ENCODE measurements at places on chromosomes 7 and 10. TPM values are rescaled to one million over a fixed set of nuclear protein-coding genes. Genes with fewer than 3 reads are reported as not detected.
A peak's percentile ranks its signal among the peaks of the same experiment; 100 is the strongest.

DNA sequence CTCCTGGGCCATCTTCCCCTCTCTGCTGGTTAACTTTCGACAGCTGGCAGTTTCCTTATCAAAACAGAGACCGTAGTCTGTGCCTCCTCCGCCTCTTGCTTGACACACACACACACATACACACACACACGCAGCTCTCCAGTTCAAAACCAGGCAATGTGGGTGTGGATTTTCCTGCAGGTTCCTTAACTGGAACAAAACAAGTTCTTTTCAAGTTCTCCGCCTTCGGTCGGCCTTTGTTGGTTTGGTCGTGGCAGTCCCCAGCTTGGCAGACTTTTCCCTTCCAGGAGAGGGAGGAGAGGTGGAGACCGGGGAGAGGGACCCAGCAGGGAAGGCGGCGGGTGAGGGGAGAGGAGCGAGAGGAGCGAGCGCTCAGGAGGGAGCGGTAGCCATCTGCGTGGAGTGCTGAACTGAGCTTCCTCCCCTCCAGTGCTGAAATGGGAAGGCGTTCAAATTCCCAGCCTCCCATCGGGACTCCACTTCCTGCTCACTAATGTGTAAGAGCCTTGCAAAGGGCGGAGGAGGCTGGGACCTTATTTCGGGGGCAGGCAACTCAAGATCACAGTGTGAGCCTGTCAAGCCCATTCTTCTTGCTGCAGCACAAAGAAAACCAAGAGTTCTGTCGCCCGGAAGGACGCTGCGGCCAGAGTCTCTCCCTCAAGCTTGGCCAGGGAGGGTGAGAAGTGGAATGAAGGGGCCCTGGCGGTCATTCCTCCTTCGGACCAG lies 120.6 kb downstream of the PRPF18 start:
- DNase-seq: peak; percentile 78

DNA sequence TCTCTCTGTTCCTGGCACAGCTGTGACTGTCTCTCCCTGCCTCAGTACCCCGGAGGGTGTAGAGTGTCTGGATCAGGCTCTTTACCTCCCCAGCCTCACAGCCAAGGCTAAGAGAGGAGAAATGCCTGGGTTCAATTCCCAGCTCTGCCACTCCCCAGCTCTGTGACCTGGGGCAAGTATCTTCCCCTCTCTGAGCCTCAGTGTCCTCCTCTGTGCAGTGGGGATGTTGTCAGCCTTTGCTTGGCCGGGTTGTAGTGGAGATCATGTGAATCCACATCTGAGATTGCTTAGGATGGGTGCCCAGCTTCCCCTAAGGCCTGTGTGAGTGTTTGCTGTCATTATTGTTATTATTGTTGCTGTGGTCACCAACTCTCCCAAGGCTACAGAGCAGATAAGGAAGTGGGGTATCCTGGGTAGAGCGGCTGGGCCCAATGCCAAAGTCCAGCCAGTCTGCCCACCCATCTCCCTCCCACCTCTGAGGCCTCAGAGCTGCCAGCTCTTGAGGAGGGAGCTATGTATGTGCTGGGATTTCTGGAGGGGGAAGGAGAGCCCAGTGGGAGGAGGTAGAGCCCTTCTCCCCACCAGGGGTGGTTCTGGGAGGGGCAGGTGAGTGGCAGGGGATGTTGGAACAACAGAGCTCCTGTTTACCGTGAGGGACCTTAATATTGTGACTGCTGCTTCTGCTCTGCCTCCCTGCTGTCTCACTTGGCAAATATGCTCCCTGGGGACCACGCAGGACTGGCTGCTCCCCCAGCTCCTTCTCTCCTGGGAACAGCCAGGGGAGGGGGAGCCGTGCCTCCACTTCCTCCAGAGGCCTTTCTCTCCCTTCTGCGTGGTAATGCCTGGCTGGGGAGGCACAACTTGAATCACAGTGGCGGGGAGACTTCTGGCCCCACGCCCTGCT lies 170.5 kb downstream of the RPS24 start:
- DNase-seq: no peak

- no peak for DNase-seq
Measured at GRCh38 chr7:25234336-25234735, 6.0 kb upstream of the NPVF start.

- DNase-seq: no peak
Measured at GRCh38 chr7:47150497-47151260, 431.2 kb downstream of the TNS3 start.

DNA sequence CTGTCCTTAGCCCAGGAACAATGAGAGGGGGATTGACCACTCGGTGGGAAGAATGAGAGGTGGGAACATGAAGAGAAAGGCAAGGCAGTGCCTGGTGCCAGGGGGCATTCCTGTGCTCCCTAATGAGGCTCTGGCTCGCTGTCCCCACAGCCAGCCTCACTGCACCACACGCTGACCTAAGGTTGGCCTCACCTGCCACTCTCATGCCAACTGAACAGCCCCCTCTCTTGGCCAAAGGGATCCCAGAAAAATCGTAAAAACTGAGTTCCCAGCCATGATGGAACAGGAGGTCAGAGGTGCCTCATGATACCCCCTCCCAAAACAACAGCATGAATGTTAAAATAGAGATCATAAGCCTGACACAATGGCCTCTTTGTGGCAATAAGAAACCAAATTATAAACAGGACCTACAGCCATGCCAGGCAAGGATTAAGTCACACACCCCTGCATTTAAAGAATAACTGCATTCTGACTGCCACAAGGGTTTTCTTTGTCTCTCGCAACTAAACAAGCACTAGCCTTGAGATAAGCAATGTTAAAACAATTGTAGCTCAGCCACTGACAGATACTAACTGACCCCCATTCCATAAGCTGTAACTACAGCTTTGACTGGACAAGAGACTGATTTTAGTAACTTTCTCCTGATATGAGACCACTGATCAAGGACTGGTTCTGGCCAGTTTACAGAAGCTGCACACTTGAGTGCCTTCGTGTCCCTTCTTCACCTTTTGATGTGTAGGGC lies 149.2 kb downstream of the SH2D4B start:
- no peak for DNase-seq

GRCh38 chr7:55155351-55156117 lies 136.7 kb downstream of the EGFR start:
- DNase-seq: no peak

GRCh38 chr10:7515439-7515838 lies 104.6 kb upstream of the SFMBT2 start:
- DNase-seq: no peak

DNA sequence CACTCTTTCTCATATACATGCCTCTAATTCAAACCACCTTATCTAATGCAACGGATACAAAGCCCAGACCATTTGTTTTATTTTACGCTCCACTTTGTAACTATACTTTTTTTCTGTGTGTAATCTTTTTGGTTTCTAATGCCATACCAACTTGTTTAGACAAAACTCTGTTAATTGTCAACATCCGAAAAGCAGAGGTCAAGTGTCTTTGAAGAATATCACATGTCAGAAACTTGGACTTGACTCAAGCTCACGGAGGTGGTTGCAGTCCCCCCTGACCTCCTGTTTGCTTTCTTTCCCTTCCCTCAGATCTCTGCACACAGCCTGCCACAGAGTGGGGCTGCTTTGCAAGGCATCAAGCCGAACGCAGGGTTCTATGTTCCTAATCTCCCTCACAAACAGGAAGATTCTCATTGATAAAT lies 698.9 kb downstream of the PARD3 start:
- DNase-seq: no peak

DNA sequence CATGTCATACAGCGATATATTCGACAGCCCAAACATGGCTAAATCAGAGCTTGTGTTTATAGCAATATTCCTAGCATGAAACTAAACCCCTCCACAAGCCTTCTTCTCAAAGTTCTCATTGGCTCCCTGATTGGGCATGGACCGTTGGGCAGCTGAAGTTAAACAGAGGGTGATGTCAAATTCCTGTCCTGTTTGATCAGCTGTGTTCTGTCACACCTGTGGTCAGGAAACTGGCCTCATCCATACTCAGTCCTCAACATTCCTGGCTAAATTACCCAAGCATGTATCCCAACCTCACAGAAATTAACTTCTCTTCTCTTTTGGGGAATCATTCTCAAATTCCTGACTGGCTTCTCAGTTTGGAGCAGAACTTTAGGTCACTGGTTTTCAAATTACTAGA lies 107.9 kb downstream of the ODAD2 start:
- DNase-seq: no peak

DNA sequence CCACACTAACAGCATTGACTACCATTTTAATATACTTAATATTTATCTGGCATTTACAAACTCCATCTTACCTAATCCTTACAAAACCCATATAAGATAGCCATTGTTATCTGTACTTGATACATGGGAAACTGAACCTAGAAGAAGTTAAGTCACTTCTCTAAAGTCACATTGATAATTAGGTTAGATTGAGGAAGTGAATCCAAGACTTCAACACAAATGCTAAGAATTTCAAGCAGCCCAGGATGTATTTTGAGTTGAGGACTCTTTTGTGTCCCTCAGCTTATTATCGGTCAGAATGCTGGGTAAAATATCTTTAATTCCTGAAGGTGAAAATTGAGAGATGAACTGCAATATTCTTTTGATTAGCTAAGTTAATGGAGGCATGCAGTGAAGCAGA lies 465.5 kb downstream of the PHTF2 start:
- no peak for DNase-seq

GRCh38 chr10:93941606-93942005 lies 47.8 kb downstream of the SLC35G1 start:
- no peak for DNase-seq

- no peak for DNase-seq
Measured at GRCh38 chr7:74092321-74092963, 8.8 kb downstream of the LIMK1 start.

GRCh38 chr10:93461807-93462178 lies 20.3 kb downstream of the MYOF start:
- no peak for DNase-seq

DNA sequence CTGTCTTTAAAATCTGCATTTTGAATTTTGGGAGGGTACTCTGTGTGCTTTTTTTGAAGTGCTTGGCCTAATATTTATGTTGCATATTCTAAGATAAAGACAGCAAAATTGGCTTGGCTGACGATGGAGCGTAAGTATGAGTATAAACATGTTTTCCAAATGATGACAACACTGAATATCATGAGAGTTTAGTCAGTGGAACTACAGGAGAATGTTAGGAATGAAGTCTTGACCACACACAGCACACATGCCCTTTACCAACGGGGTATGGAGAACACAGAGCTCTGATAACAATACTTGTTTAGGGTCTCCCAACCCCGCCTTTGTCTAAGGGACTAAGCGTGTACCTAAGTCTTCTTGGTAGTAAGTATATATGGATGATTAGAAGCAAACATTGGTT lies 253.9 kb upstream of the FZD8 start:
- DNase-seq: no peak

DNA sequence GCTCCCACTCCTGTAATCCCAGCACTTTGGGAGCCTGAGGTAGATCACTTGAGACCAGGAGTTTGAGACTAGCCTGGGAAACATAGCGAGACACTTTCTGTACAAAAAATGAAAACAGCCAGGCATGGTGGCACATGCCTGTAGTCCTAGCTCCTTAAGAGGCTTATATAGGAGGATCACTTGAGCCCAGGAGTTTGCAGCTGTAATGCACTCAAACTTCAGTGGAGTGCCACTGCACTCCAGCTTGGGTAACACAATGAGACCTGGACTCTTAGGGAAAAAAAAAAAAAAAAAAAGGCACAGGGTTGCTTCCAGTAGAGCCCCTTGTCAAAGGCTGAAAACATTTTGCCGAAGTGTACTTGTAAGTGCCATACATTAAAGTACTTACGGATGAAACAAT lies 195.3 kb downstream of the PHTF2 start:
- no peak for DNase-seq

GRCh38 chr7:101598422-101598985 lies 30.6 kb downstream of the MYL10 start:
- DNase-seq: no peak

- DNase-seq: no peak
Measured at GRCh38 chr10:47445720-47446119, 38.2 kb downstream of the ANXA8 start.

- peak; percentile 15 for DNase-seq
Measured at GRCh38 chr7:2968176-2968575, 75.5 kb downstream of the CARD11 start.

DNA sequence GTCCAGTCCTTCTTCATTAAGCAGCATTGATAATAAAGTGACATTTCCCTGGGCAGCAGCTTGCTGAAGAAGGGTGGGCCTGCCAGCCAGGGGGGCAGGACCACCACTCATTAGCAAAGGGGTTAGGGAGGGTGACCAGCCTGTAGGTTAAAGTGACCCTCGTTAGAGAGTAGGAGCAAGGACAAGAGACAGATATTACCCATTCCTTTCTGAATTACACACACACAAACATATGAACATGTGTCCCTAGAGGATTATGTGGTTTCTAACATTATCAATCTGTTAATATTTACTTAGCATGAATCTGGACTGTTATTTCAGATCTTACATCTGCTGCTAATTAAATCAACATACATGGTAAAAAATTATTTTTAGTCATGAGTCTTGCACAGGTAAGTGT lies 88.9 kb downstream of the CTTNBP2 start:
- no peak for DNase-seq

GRCh38 chr10:58517491-58518355 lies 5.1 kb downstream of the BICC1 start:
- no peak for DNase-seq

ACTR3C gene
- 15.2 TPM for total RNA-seq

XRCC2 gene
- 0.91 TPM for total RNA-seq

ITPRID1 gene
- total RNA-seq: 4.6 TPM

EGR2 gene
- 39.0 TPM for total RNA-seq

NDUFB2 gene
- 104 TPM for total RNA-seq

SLC13A1 gene
- total RNA-seq: not detected

ATG9B gene
- 63.3 TPM for total RNA-seq
